ENCODE measurements at places on chromosomes 11 and 22.
A peak's percentile ranks its signal among the peaks of the same experiment; 100 is the strongest.

GRCh38 chr11:130418756-130419155 lies 9.7 kb downstream of the ADAMTS8 start:
- DNase-seq = no peak

DNA sequence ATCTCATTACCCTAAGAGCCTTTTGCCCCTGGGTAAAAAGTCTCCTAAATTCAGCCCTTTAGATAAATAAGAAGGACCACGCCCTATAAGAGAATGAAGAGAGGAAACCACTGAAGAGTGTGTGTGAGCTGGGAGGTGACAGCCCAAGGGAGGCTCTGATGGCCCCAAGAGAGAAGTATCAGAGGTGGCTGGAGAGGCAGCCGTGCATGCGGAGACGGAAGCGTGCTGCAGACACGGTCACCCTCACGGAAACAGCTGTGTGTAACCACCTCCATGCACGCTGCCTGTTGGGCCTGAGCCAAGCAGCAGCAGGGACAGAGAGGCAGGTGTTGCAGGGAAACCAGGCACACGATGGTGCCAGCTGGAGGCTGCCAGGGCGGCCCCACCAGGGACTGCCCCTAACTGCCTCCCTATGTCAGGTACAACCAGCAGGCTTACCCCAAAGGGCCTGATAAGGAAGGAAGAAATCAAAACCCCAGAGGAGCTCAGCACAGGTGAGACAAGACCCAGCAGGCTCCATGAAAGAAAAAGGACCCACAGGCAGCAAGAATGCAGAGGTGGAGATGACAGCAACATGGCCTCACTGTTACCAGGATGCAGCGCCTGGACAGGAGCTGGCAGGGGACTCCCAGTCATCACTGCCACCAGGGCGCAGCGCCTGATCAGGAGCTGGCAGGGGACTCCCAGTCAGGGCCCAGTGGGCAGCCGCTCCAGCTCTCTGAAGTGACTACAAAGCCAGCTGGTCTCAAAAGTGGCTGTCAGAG lies 7.8 kb downstream of the LARGE2 start:
- no peak for DNase-seq

DNA sequence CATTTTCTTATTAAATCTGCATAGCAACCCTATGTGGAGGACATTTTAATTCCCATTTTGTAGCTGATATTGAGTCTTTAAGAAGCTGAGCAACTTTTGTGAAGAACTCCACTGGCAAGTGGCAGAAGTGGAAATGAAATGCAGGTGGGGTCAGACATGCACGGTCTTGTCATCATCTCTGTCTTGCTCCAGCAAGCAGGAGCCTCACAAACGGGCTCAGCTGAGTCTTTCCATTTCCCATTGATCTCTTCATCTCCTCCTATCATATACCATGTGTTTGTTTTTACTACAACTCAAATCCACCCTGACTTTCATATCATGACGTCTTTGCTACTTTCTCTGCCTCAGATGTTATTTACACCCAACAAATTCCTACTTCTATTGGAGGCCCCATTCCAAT lies 97.9 kb upstream of the TENM4 start:
- DNase-seq = no peak

- DNase-seq = no peak
Measured at GRCh38 chr11:69390561-69390960, 90.9 kb upstream of the LINC01488 start.

DNA sequence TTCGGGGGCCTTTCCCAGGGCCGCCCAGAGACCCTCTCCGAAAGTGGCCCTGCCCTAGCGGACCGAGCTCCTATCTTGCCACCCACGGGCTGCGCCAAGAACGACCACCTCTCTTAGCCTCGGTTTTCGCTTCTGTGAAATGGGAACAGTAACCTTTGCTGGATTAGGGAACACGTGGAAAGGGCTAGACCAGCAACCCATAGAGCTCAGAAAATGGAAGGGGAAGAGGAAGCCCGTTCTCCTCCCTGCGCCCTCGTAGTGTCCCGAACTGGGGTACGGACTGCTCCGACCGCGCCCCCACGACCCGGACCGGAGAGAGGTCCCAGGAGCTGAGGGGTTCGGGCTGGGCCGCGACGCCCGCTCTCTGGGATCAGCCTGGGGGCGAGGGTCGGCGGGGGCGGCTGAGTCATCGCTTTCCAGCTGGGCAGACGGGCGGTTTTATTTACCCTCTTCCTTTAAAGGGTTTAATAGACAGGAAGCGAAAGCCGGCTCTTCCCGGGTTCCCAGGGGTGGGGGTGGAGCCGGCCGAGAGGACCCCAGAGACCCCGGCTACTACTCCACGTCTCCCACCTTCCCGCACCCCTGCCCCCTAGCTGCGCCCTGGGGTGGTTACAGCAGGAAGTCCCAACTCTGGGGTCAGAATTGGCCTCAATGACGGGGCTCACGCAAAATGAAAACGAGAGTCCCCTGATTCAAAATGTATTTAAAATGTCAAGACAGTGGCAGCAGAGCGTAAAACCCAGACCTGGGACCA lies 907 bp upstream of the PHLDA2 start:
- DNase-seq = peak; percentile 78

DNA sequence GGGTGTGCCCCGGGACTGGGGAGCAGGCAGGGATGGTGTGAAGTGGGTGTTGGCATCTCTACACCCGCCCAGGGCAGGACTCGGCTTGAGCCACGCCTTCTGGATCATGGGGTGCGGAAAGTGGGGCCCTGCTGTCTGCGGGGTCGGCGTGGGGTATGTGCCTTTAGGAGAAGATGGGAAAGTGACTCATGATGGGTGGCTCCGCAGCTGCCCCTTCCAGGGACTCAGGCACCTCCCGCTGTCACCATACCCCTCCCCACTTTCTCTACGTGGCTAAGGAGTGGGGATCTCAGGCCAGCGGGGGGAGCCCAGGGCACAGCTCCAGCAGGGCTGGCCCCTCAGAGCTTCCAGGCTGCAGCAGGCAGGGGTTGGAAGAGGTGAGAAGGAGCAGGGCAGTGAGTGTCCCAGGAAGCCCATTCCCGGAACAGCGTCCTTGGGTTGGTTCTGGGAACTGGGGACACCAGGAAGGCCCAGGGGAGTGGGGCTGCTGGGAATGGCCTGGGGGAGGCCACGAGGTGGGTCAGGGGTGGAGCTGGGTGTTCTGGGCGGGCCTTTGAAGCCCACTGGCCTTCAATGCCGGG lies 102.9 kb upstream of the FGF3 start:
- no peak for DNase-seq

GRCh38 chr11:130062026-130062425 lies 7.7 kb upstream of the APLP2 start:
- DNase-seq = no peak

DNA sequence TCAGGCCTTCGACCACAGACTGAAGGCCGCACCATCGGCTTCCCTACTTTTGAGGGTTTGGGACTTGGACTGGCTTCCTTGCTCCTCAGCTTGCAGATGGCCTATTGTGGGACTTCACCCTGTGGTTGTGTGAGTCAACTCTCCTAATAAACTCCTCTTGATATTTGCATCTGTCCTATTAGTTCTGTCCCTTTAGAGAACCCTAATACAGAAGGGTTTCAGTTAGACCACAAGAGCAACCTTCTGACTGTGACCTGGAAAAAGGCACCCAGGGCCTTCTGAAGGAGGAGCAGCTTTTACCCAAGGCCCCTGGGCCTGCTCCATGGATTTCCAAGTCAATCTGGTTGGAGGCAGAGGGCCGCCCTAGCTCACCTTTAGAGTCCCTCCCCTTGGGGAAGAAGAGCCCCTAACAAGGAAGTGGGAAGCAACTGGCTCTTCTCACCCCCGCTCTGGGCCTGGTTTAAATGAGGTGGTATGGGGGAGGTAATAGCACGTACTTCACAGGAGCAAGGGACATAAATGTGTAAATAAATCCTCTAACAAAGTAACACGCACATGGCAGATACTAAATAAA lies 11.2 kb upstream of the CHST1 start:
- no peak for DNase-seq

DNA sequence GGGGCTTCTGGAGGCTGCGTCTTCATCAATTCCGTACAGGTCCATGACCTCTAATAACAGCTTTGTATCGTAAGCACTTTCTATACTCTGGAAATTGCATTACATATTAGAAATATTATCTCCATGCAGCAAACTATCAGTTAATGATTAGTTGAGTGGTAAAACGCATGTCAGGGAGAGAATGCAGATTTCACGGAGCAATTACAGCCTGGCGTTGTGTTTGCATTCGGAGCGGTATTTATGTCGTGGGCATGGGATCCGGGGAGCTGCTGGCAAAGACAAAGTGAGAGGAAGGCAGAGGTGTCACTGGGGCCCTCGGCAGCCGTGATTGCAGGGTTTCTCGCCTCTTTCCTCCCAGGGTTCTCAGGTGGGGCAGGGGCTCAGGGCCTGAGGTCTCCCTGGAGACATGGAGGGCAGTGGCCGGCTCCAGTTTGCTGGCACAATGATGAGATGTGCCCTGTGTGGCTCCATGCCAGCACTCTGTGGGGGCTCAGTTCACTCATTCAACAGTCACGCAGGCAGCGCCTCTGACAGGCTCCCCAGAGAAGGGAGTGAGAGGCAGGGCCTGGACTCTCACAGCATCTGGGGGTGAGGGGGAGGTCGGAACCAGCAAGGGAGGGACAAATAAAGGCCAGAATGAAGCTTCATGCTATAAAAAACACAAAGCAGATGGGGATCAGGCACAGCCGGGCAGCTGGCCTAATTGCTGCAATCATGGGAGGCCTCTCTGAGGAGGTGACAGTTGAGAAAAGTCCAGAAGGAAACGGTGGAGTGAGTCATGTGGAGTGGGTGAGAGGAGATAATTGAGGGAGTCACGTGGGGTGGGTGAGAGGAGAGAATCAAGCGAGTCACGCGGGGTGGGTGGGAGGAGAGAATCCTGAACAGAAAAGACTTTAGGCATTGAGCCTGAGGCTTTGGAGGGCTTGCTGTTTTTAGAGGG lies 1002.7 kb downstream of the BRD1 start:
- peak; percentile 40 for DNase-seq

- DNase-seq = no peak
Measured at GRCh38 chr11:101022256-101022655, 107.4 kb downstream of the PGR start.

DNA sequence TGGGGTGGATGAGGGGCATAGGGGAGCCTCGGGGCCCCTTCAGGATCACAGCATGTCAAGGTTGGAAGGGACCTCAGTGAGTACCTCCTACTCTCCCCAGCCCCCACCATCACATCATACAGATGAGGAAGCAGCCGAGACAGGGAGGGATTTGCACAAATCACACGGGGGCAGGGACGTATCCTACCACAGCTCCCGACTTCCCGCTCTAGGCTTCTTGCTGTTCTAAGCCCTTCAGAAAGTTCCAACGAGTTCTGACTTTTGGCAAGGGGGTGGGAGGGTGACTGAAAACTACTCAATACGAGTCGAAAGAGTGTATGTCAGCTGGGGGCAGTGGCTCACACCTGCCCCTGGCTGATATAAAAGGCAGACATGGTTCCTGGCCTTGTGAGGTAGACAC lies 4.7 kb upstream of the RAD9A start:
- DNase-seq = no peak

DNA sequence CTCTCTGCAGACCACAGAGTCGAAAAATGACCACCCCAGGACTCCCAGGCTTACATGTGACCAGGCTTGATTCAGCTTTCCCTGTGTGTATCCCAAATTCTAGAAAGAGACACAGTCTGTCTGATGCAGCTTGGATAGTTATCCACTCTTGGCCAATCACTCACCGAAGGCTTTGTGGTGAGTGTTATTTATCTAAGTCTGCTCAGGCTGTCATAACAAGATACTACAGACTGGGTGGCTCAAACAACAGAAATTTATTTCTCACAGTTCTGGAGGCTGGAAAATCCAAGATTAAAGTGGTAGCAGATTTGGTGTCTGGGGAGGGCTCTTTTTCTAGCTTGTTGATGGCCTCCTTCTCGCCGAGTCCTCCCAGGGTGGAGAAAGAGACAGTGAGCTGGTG lies 63.2 kb downstream of the ZBTB16 start:
- DNase-seq = no peak

- no peak for DNase-seq
Measured at GRCh38 chr11:130388607-130389205, 39.7 kb downstream of the ADAMTS8 start.

- DNase-seq = peak; percentile 75
Measured at GRCh38 chr11:73404048-73404447, 27.8 kb downstream of the RELT start.

DNA sequence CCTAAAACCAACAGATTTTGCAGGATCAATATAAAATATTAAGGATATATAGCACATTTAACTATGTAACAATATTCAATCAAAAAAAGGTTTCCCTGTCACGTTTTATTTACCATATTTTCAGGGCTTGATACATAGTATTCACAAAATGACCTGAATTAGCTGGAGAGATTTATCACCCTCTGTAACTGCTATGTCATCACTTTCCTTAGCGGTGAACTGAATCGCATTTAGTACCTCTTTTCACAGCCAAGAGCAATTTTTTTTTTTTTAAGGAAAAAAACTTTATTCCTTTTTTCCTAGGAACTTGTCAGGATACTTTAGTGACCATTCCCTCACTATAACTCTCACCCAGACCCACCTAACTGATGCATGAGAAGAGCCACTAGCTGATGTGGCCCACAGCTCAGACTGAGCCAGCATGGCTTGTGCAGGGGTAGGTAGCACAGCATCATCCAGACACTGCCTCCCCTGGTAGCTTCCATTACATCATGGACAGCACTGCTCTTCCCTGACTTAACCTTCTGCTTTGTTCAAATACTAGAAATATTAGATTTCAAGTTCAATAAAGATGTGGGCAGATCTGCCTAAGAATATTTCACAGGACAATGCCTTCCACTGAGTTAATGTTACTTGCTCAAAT lies 17.0 kb upstream of the GPR83 start:
- DNase-seq = no peak

DNA sequence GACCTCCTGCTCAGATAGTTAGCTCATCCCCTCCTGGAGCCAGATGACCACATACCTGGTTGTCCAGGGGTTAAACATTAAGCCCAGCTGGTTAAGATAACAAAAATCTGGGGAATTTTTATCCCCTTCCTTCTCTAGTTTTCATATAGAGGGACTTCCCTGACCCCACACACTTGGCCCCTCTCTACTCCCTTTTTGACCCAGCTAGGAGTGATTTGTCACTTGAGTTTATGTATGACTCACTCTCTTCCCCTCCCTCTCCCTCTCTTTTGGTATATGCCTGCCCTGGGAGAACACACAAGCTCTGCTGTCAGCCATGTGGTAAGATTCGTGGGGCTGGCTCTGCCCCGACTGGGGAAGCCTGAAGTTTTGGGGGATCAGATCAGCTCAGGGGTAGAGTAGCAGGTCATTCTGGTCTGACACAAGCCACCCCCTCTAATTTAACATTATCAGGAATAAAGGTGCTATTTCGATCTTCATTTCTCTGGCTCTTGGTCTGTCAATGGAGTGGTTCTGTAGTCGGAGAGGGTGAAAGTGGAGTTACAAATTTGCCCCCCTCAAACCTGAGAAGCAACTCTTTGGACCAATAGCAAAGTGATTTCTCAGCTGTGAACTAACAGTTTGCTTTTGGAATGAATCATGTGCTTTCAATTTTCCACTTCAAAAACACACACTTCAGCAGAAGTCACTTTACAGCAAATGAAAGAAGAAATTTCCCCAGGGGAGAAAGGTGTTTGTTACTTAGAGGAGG lies 415.3 kb upstream of the CADM1 start:
- peak; percentile 67 for DNase-seq

Data from fibroblast of skin of scalp (primary cell).